ENCODE measurements at places on chromosomes 7 and 10. TPM values are rescaled to one million over a fixed set of nuclear protein-coding genes. Genes with fewer than 3 reads are reported as not detected.

LRRC61 gene
- total RNA-seq: 0.09 TPM

ZNF25 gene
- total RNA-seq: 14.8 TPM

ZFYVE27 gene
- total RNA-seq: 14.1 TPM

AGBL3 gene
- 0.41 TPM for total RNA-seq

ZNF365 gene
- 7.2 TPM for total RNA-seq

LEP gene
- total RNA-seq: under 0.01 TPM

CDC14C gene
- total RNA-seq: not detected

PKD2L1 gene
- not detected for total RNA-seq

CALML3 gene
- total RNA-seq: not detected

MACROH2A2 gene
- 10.0 TPM for total RNA-seq

ARHGAP22 gene
- total RNA-seq: 60.2 TPM

COL13A1 gene
- 6.0 TPM for total RNA-seq

PAPSS2 gene
- 96.9 TPM for total RNA-seq

RSPH10B gene
- 0.63 TPM for total RNA-seq

ABCB4 gene
- not detected for total RNA-seq

ANXA11 gene
- total RNA-seq: 51.1 TPM

C10orf143 gene
- 0.49 TPM for total RNA-seq

PRRT4 gene
- 0.27 TPM for total RNA-seq

ZNF804B gene
- total RNA-seq: not detected

UTF1 gene
- total RNA-seq: not detected

SPDYE8 gene
- total RNA-seq: not detected

PRPS1L1 gene
- not detected for total RNA-seq

SPDYE1 gene
- not detected for total RNA-seq

RBM17 gene
- 68.9 TPM for total RNA-seq

SPDYE2 gene
- not detected for total RNA-seq

NKX1-2 gene
- total RNA-seq: not detected

TAC1 gene
- not detected for total RNA-seq

Measured in fibroblast of the aortic adventitia (primary cell).